ENCODE measurements at places on chromosomes 1 and 21. TPM values are rescaled to one million over a fixed set of nuclear protein-coding genes. Genes with fewer than 3 reads are reported as not detected.

- DNase-seq, result no peak
Observed at GRCh38 chr1:4621646-4622045, 32.8 kb upstream of the AJAP1 start.

GRCh38 chr1:204894031-204894430 is 23.4 kb downstream of the NFASC start:
- no peak for DNase-seq

GRCh38 chr1:27795601-27796000 is 22.6 kb downstream of the STX12 start:
- DNase-seq, result no peak

The UBL4B gene
- 0.19 TPM for total RNA-seq

- no peak for DNase-seq
Observed at GRCh38 chr1:55559842-55560241, 344.7 kb upstream of the USP24 start.

DNA sequence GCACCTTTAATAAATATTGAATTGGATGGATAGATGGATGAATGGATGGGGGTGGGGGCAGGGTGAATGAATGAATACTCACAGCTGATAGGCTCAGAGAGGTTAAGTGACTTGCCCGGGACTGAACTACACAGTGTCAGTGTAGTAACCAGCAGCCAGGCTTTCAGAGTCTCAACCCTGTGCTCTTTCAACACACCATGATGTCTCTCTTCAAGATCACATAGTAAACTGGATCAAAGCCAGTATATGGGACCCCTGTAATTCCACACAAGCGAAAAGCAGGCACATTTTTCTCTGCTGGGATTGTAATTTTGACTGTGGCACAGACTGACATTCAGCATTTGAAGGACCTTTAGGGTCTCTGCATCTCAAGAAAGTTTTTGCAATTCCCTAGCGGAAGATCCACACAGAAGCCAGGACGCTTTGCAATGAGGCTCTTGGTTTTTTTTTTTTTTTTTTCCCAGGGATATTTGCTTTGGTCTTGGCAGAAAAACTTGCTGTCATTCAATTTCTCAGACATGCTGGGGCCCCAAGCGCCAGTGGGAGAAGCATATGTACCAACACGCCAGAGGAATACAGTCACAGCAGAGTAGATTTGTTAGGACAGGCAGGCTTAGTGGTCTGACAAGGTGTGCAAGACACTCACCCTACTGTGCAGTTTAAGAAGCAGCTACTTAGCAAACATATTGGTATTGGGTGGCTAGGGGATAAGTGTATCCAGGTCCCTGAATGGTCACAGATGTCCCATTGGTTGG is 213.1 kb upstream of the CAMK1G start:
- DNase-seq, result no peak

- DNase-seq, result no peak
Observed at GRCh38 chr1:9604836-9605235, 16.1 kb downstream of the TMEM201 start.

DNA sequence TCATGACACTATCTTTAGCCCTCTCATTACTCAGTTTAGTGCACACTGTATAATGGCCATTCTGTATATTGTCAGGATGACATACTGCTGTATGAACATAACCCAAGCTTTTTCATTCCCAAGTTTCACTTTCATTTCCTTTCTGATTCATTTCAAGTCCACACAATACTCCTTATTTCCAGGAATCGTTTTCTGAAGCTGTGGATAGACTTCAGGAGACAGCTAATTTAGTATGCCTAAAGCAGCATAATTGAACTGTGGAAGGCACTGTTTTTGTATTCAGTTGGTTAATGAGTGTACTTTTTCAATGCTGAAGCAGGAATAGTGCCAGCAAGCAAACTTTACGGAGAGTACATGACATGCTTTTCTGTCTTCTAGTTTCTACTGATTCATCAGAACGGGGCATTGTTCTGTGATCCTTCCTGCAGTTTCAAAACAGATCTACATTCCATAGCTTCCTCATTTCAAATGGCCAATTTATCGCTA is 578.5 kb upstream of the ZP4 start:
- DNase-seq, result no peak

DNA sequence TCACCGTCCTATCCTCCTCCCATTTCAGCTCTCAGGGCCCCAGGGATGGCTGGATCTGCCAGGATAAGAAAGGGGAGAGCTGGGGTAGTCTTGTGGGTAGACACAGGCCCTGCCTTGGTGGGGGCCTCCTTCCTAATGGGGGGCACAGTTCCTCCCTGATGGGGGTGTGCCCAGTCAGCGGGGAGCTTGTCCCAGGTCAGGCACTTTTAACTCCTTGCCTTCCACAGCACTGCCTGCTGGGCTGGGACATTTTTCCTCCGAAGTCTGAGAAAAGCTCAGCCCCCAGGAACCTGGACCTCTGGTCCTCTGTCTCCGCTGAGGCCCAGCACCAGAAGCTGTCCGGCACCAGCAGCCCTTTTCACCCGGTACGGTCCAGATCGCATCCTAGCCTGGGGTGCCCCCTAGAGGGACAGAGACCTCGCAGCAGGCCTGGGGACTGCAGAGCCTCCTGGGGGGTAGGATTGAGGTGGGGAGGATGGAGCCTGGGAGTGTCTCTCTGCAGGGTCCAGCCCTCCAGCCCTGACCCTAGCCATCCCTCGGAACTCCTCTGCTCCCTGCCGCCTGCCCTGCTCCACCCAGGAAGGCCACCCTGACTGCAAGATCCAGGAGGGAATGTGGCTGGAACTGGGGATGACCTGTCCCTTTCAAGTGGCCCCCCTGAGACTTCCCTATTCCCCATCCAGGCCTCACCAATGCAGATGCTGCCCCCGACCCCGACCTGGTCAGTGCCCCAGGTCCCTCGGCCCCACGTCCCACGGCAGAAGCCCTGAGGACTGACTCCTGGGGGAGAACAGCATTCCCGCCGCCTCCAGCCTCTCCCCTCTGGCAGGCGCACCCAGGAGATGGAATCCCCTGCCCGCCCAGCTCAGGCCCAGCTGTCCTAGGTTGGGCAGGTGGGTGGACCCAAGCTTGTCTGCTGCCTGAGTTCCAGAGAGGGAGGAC is 12.0 kb downstream of the MIIP start:
- DNase-seq, result no peak
